ENCODE measurements at places on chromosomes 2 and 18.

DNA sequence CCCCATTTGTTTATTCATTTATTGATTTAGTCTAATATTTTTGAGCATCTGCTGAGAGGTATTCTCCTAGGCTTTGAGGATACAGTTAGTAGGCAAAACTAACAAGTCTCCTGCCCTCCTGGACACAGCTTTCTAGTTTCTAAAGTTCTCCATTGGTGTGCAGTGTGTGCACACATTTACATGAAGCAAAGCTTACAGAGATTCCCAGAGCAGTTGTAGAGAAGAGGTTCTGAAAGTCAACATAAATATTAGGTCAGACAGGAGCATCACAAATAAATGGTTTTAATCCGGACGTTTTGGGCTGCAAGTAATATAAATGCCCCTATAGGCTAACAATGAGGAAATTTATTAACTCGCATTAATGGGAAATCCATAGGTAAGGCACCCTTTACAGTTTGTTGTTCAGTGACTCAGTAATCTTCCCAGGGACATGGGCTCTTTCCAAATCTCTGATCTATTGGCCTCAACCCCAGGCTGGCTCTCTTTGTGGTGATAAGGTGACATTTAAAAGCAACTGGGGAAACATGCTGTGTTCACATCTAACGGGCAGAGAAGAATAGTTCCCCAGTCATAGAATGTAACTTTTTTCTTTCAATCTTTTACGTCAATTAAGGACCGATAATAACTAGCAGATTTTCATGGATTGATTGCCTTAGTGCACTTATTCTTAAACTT lies 407.2 kb downstream of the PTPRM start:
- no peak for DNase-seq

GRCh38 chr2:108786008-108786353 lies 590 bp upstream of the CCDC138 start:
- no peak for DNase-seq

DNA sequence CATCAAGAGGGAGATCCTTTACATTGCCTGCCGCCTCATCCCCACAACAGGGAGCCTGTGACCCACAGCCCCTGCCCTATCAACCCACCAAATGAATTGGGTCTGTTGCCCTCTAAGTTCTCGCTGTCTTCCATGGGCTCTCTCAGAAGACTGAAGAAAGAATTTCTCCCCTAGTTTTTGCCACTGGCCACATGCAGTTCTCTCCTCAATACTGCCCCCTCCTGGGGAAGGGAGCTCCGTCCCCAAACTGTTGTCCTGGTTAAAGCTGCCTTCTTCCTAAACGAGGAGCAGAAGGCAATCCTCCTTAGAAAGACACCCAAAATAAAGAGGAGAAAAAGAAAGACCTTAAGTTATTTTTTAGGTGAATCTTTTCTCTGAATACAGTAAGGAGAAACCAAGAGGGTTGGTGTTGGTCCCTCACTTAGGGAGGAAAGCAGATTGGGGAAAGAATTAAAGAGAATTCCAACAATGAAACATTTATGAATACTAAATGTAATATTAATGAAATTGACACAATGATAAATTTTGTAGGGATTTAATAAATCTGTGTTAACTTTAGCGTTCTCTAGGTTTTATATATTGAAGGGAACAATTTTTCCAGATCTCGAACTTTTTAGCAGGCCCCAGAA lies 31.1 kb upstream of the SATB2 start:
- peak; percentile 61 for DNase-seq

DNA sequence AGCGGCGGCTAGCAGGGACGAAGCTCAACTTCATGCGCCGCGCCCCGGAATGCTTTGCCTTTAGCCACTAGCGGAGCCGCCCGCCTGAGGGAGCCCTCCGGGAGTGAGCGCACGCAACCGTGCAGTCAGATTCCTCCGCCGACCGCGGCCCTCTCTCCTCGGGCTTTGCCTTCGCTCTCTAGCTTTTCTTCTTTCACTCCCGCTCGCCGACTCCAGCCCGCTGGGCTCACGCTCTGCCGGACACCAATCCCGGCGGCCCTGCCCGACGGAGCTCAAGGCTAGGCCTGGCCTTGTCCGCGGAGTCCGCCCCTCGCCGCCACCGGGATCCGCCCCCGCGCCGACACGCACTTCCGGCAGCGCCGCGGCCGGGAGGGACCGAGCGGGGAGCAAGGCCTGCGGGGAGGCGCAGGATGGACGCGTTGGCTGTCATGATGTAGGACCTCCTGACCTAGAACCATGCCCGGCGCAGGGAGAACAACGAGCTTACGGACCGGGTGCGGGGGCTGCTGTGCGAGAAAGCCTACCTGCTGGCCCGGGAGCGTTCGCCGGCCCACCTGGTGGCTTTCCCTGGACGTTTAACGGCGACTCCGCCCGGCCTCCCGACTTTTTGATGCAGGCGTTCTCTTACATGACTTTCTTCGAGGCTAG lies 40.8 kb upstream of the AKAIN1 start:
- peak; percentile 93 for DNase-seq

DNA sequence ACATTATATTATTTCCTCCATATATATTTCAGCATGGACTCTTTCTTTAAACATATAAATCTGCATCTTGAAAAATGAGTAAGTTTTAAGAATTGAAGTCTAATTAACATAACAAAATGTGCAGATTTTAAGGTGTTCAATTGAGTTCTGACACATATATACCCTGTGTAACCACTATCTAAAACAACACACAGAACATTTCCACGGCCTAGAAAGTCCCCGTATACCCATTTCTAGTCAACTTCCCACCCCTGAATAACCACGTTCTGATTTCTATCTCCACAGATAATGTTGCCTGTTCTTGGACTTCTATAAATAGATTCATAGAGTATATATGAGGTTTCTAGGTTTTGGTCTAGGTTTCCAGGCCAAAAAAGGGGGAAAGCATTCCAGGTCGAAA lies 87.5 kb downstream of the AAK1 start:
- DNase-seq: no peak

DNA sequence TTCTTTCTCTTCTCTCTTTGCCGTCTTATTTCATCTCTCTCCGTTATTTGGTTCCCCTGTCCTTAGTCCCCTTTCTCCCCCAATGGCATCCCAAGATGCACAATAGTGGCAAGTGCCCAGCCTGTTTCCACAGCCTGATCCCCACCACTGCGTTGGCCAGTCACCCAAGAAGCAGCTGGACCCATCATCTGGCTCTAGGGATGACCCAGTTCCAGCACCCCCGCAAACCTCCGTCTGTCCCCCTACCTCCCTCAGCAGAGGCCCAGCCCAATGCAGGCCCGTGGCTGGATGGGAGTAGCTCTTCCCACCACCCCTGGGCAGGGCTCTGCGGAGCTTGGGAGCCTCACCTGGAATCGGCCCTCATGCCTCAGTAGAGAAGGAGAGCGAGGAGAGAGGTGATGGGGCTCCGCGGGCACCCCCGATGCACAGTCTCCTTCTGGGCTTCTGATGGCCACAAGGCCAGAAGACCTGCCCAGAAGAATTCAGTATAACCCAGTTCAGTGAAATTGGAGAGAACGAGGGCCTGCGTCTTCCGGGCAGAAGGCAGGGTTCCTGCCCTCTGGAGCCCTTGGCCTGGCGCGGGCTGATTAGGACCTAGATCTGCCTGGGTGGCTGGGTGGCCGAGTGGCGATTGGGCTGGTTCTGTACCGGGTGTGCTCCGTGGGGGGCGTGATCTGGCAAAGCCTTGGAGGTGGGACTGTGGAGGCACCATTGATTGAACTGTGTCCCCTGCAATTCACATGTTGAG lies 50.9 kb downstream of the RRM2 start:
- DNase-seq: no peak

DNA sequence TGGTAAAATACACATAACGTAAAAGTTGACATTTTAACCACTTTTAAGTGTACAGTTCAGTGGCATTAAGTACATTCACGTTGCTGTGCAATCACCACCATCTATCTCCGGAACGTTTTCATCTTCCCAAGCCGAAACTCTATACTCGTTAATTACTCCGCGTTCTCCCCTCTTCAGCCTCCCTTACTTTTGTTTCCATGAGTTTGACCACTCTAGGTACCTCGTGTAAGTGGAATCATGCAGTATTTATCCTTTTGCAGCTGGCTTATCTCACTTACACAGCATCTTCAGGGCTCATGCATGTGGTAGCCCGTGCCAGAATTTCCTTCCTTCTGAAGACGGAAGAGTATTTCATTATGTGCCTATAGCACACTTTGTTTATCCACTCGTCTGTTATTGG lies 225.2 kb downstream of the SLC4A3 start:
- DNase-seq: no peak

DNA sequence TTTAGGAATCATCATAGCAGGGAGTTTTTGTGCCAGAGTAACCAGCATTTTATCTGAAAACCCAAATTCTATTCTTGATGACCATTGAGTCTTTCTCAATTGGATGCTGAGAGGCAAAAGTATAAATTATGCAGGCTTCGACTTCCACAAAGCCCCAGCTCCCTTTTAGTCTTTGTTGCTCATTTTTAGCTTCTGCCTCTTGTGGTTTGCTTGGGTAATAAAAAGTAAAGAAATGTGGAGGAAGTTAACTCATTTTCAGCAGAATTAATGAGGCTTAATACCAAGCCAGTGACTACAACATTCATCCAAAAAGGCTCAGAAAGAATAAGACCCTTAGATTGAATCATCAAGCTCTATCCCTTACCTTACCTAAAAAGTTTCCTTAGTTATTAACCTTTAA lies 18.6 kb downstream of the ERMN start:
- DNase-seq: no peak

GRCh38 chr2:169891593-169892298 lies 64.5 kb downstream of the UBR3 start:
- DNase-seq: peak; percentile 86

- DNase-seq: no peak
These were observed 89.4 kb upstream of the SLC38A11 start for GRCh38 chr2:165044505-165045303.

GRCh38 chr2:102449370-102449974 lies 23.6 kb upstream of the SLC9A4 start:
- peak; percentile 56 for DNase-seq

GRCh38 chr2:199463708-199464605 lies 6.2 kb upstream of the SATB2 start:
- DNase-seq: no peak

GRCh38 chr18:48133671-48134251 lies 203.3 kb upstream of the SMAD2 start:
- peak; percentile 88 for DNase-seq

DNA sequence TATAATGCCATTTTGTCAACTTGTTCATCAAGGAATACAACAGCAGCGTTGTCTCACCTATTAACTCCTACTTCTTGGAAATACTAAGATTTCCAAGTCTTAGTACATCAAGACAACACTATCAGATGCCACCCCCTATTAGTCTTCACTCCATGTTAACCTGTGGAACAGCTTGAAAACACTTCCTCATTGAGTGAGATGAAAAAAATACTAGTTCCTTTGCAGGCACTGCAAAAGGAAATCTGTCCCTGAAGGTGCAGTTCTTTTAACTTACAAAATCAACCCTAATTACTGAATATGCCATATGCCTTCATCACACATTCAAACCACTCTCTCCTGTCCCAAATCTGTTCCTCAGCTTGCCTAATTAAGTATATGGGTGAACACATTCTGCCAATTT lies 4.0 kb downstream of the CWC22 start:
- DNase-seq: no peak

DNA sequence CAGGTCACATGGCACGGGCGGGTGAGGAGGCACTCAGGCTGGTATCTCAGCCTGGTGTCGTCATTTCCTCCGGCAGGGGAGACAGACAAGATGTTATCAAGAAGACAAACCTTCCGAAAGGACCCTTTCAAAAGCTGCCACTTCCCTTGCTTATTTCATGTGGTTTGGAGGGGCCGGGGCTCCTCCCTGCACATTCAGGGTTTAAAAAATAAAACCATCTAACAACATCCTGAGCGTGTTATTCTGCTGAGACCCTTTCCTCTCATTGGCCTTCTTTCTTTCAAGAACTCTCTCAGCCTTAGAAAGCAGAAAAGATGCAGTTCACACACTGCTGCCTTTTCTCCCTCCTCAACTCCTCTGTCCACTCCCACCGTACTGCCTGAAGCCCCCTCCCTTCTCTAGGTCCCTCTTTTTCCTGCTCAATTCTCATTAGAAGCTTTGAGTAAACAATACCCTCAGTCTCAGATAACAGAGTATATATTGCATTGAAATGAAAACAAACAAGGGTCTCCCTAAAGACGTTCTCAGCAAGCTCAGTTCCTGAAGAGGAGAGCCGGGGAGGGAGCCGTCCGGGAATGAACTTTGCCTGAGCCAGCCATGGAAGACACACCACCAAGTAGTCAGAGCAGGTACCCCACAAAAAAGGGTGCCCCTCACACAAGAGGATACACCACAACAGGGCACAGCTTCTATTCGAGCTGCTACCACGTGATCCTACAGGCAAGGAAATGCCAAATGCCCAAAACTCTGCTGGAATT lies 9.7 kb downstream of the SMAD7 start:
- DNase-seq: no peak

GRCh38 chr2:54899576-54900200 lies 150.6 kb downstream of the RTN4 start:
- peak; percentile 63 for DNase-seq

GRCh38 chr2:112048887-112049286 lies 6.2 kb upstream of the TMEM87B start:
- DNase-seq: peak; percentile 67

GRCh38 chr2:240392948-240393830 lies 42.3 kb upstream of the GPC1 start:
- DNase-seq: no peak

- no peak for DNase-seq
These were observed 32.0 kb downstream of the EMILIN2 start for GRCh38 chr18:2878656-2879330.

- no peak for DNase-seq
These were observed 44.0 kb downstream of the SGPP2 start for GRCh38 chr2:222468346-222468745.

- no peak for DNase-seq
These were observed 638.1 kb downstream of the DSC3 start for GRCh38 chr18:30404422-30404821.

- DNase-seq: peak; percentile 14
These were observed 359.4 kb upstream of the DSEL start for GRCh38 chr18:67875944-67876343.

GRCh38 chr2:228589115-228589514 lies 407.6 kb upstream of the SPHKAP start:
- DNase-seq: no peak

- no peak for DNase-seq
These were observed 33.2 kb upstream of the CYP1B1 start for GRCh38 chr2:38108907-38109731.

DNA sequence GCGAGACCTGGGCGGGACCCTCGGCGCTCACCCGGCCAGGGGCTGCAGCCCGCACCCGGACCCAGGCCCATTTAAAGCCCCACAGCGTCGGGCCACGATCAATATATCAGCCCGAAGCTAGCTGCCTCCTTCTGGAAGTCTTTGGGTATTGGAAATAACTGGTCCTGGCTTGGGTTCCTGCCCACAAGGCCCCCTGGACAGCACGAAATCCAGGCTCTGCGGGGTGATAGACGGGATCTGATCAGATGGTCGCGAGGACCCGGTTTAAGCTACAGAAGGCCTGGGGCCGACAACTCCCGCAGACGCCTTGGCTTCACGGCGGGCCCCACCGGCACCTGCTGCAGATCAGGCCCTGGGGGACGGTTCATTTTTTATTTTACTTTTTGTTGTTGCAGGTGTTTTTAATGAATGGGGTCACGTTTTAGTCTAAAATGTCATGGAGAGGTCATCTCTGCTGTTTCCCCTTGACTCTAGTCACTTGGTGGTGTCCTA lies 362 bp upstream of the PSTPIP2 start:
- DNase-seq: no peak

- DNase-seq: no peak
These were observed 67.4 kb downstream of the RNF152 start for GRCh38 chr18:61825386-61825785.

Measured in epithelial cell of esophagus (primary cell).